Substantia nigra (tissue), 51 donors: ENCODE measurements at places on chromosomes 6 and 20.

DNA sequence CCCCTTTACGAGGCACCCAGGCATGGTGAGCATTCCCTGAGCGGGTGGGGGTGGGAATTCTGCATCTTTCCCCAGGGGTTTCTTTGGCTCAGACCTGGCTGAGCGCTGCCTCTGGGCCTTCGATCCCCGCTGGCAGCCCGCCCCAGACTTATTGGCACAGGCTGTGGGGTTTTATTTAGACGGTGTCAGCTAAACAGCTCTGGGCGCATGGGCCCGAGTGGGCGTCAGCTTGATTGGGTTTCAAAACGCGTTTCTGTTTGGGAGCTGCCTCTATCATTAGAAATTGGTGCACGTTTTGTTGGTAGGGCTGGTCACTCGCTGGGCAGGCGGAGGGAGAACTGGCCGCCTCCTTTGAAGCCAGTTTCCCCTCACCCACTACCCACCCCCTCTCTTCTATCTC lies 21.0 kb downstream of the PMEPA1 start:
- peak; percentile 59 for DNase-seq

GRCh38 chr6:134437376-134437775 lies 119.5 kb upstream of the SGK1 start:
- DNase-seq: peak; percentile 19

GRCh38 chr6:86791476-86791875 lies 145.9 kb upstream of the HTR1E start:
- DNase-seq: no peak

GRCh38 chr6:168888102-168888501 lies 365.5 kb downstream of the THBS2 start:
- no peak for DNase-seq

GRCh38 chr6:10613723-10614122 lies 80.7 kb downstream of the C6orf52 start:
- no peak for DNase-seq

DNA sequence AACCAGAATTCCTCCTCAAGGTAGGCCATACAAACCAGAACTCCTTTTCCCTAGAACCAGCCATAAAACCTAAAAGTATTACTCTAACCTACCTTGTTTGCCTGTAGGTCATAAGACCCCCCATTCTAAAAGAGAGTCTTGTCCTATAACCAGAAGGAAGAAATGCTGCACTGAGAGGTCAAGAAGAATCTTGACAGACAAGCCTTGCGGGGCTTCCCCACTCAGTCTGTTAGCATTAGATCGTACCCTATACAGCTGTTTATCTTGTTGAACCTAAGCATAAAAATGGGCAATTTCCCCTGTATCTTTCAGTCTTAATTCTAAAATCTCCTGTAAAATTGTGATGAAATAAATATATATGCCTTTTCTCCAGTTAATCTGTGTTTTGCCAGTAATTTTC lies 52.3 kb upstream of the HFE start:
- DNase-seq: no peak

DNA sequence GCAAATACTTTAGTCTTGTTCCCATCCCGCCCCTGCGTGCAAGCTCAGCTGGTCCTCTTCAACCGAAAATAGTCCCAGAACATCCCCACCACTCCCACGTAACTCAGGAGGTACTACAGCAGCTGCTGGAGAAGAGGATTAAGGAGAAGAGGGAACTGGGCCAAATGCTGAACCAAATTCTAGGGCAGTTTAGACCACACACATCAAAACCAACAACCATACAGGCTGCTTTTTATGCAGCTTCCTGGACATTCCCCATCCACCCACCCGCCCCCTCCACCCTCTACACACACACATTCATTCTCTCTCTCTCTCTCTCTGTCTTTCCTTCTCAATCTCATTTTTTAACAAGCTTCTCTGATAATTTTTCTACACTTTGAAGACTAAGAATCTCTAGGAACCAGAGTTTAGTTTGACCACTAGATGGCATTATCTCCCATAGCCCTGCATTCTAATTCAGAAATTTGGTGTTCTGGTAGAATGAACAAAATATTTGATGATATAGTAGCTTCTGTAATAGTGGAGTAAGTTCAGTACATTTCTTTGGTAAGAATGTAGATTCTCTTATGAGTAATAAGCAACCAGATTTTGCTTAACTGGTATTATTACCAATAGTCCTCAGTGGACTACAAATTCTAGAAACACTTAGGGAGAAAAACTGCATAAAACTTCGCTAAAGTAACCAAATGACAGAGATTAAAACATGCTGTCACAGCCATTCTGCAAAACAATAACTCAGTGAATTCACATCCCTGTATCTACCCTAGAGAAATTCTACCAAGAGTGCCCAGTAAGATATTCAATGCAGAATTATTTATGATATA lies 52.1 kb upstream of the BEND6 start:
- no peak for DNase-seq

DNA sequence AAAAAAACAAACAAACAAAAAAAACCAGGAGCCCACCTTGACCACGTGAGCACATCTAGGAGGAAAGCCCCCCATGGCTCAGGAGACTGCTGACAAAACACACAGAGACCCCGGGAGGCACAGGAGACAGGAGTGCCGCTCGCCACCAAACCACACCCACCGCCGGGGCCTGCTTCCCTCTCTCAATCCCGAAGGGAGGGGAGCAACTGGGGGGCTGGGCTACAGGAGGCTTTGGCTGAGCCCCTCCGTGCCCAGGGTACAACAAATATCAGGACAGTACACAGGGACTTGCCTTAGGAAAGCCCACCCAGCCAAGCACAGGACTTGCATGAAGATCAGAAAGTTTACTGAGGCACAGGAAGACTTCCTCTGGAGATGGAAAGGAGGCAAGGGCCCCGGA lies 102.5 kb downstream of the TAF4 start:
- DNase-seq: no peak

DNA sequence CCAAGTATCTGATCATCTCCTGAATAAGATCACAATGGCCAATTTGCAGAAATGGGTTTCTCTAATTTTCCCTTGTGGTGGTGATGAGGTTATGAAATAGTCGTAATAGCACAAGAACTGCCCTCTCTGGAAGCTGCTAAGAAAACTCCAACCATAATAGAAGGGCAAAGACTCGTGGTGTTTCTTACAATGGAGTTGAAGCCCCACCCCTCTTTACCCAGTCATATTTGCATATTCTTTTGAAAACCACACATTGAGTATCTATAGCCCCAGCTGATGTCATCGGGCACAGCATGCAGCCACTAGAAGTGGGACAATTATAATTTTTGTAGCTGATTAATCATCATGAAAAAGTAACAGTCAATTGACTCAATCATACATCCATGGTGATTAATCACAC lies 452.1 kb upstream of the POU3F2 start:
- DNase-seq: no peak

DNA sequence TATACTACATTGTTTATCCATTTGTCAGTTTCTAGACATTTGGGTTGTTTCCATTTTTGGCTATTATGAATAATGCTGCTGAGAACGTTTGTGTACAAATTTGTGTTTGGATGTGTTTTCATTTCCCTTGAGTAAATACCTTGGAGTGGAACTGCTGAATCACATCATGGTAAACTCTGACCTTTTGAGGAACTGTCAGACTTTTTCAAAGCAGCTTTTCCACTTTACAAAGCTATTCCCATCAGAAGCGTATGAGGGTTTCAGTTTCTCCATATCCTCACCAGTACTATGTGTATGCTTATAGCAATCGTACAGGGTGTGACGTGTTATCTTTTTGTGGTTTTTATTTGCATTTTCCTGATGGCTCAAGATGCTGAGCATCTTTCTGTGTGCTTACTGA lies 103.7 kb downstream of the MYO6 start:
- DNase-seq: no peak

DNA sequence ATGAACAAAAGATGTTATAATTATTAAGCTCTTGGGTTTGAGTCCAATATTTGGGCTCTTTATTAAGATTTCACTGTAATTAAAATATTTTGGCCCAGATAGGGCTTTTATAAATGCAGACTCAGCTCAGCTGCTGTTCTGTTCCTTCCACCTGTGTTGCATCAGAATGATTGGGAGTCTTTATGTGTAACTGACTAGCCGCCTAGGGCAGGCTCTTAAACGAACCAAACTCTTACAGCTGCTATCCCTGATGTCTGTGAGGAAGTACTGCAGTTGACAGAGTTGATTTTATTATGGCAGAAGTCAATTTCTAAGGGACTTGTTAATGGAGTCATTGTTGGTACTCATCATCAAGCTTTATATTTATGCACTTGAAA lies 144.7 kb downstream of the MYO6 start:
- no peak for DNase-seq

DNA sequence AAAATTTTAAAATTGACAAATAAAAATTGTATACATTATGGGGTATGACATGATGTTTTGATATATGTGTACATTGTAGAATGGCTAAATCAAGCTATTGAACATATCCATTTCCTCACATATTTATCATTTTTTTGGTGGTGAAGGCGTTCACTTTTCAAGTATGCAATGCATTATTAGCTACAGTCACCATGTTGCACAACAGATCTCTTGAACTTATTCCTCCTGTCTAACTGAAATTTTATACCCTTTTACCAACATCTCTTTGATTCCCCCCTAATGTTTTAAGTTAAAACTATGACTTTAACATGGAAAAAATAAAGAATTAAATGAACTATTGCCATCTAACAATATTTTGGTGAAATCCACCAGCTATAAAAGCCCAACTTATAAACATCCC lies 65.2 kb upstream of the UST start:
- DNase-seq: no peak

DNA sequence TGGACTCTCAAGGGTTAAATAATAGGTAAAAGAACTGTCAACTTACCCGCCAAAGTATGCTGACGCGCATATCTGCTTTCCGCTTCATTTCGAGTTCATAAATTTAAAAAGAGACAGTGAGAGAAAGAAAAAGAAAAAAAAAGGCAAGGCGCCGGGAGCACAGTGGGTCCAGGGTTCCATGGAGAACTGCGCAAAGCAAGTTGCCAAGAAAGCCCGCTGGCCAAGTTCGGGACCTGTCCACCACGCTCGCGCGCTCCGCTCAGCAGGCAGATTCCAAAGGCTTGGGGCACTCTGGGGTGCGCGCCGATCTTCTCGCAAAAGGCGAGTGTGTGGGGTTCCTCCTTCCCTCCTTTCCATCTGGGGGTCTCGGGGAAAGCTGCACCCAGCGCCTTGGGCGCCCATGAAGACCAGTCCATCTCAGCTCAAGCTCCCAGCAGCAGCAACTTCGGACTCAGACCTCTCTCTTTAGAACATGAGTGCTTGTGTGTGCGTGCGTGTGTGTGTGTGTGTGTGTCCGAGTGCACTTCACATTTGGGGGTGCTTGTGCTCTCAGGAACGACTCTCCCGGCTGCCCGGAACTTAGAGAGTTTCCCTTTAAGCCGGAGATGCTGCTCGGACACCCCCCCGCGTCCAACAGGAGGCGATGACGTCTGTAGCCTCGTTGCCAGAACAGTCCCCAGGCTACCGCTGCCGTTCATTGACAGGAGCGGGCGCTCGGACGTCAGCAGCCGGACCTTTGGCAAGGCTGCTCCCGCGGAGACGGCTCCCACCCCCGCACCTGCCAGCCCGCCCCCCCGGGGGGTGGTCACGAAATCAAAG lies 180.0 kb downstream of the TBXT start:
- DNase-seq: no peak

GRCh38 chr6:135053406-135053805 lies 1.2 kb downstream of the HBS1L start:
- no peak for DNase-seq

GRCh38 chr20:39766333-39766732 lies 804.2 kb downstream of the DHX35 start:
- no peak for DNase-seq

DNA sequence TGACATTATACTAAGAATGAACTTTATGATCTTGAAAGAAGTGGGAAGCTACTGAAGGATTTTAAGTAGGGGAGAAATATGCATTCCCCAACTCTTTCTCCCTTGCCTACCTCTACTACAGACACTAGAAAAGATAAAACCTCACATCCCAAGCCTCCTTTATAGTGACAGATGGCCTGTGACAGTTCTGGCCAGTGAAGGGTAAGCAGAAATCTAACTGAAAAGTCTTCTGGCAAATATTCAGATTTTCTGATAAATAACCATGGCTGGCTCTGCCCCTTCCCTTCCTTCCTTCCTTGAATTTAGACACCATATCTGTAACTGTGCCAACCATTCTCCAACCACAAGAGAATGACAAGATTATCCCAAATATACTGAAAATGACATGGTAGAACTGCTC lies 10.2 kb upstream of the BEND6 start:
- DNase-seq: no peak

DNA sequence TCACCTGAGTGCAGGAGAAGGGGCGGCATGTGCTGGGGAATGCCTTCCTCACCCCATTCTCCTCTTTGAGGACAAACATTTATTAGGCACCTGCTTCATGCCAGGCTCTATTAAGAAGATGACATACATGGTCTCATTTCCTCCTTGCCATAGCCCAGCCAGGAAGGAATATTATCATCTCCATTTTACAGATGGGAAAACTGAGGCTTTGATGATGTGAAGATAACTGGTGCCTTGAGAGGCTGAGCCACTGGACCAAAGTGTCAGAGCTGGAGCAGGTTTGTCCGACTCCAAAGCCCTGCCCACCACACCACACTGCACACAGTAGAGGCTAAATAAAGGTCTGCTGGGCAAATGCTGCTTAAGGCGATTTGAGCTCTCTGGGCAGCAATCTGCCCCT lies 37.2 kb downstream of the FAM110A start:
- no peak for DNase-seq
